NCI-H774 (cell line): ENCODE measurements at places on chromosomes 7 and 10.

GRCh38 chr7:107726356-107727130 is 17.4 kb upstream of the CBLL1 start:
- DNase-seq: no peak

- no peak for DNase-seq
Observed at GRCh38 chr7:55030314-55030713, 11.5 kb downstream of the EGFR start.

GRCh38 chr10:122497241-122497640 is 35.9 kb downstream of the HTRA1 start:
- no peak for DNase-seq

- DNase-seq: no peak
Observed at GRCh38 chr10:4001811-4002210, 216.8 kb upstream of the KLF6 start.
